ENCODE measurements at places on chromosomes 13 and 19.

- DNase-seq: no peak
Observed at GRCh38 chr19:18029617-18030338, 21.8 kb downstream of the ARRDC2 start.

GRCh38 chr13:46565808-46566750 lies 13.1 kb downstream of the LRCH1 start:
- DNase-seq: no peak

GRCh38 chr13:78845656-78846365 lies 186.9 kb upstream of the OBI1 start:
- no peak for DNase-seq

DNA sequence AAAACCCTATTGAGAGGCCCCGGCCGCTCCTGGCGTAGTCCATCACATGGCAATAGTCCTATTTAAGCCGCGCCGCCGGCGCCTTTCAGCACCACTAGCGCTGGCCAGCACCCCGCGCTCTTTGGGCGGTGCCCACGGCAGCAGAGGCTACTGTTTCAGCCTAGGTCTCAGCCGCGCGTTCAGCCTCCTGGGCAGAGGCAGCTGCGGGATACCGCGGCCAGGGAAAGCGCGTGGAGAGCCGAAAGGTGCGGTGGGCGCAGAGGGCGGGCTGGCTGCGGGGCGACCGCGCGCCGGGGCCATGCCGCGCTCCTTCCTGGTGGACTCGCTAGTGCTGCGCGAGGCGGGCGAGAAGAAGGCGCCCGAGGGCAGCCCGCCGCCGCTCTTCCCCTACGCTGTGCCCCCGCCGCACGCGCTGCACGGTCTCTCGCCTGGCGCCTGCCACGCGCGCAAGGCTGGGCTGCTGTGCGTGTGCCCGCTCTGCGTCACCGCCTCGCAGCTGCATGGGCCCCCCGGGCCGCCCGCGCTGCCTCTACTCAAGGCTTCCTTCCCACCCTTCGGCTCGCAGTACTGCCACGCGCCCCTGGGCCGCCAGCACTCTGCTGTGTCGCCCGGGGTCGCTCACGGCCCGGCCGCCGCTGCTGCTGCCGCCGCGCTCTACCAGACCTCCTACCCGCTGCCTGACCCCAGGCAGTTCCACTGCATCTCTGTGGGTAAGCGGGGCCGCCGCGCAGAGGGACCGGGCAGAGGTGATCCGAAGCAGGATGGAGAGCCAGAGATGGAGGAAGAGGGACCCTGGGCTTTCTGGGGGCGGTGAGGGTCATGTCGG lies at the start of gene GSX1:
Gene GSX1 (plus strand): TSS at position 91 of the 826 bp plus-strand sequence. CDS start 208 bp downstream, at position 299.
- no peak for DNase-seq

- DNase-seq: no peak
Observed at GRCh38 chr13:103436057-103436654, 369.9 kb upstream of the SLC10A2 start.

GRCh38 chr19:532561-533363 lies 1.2 kb downstream of the CDC34 start:
- DNase-seq: peak; percentile 26

Data from activated CD4-positive, alpha-beta T cell treated with anti-CD3 and anti-CD28 coated beads, Interleukin-2, amount 50 U/mL, for 4 hours (primary cell).